MM.1S (cell line): ENCODE measurements at places on chromosomes 1 and 21.

GRCh38 chr1:85289848-85290335, 13.5 kb upstream of the BCL10 start:
- DNase-seq = no peak

- DNase-seq = no peak
These were observed 139.9 kb downstream of the PTGER3 start for GRCh38 chr1:70907563-70908310.

DNA sequence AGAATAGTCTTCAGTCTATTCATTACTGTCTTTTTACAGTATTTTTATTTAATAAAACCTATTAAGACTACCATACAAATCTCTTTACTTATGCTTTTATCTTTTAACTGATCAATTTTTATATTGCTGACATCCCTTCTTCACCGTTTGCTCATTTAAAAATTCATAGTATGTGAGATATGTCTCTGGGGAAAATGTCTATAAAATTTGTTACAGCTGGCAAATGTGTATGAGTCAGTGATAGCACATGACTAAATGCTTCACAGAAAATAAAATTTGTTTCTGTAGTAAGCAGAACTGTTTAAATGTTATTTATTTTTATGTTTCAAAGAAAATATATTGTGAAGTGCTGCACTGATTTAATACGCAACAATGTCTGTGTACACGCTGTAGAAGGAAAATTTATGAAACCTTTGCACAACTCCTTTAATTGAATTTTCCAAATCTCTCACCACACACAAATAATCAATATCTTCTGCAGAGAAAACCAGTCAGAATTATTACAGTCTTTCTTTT, 74.2 kb downstream of the ITGB3BP start:
- no peak for DNase-seq

- no peak for DNase-seq
These were observed 455.5 kb downstream of the MATN1 start for GRCh38 chr1:30267856-30268255.

- DNase-seq = no peak
These were observed 60.9 kb downstream of the AK5 start for GRCh38 chr1:77342745-77343144.

- DNase-seq = no peak
These were observed 844.9 kb downstream of the KCNT2 start for GRCh38 chr1:195763146-195763906.

DNA sequence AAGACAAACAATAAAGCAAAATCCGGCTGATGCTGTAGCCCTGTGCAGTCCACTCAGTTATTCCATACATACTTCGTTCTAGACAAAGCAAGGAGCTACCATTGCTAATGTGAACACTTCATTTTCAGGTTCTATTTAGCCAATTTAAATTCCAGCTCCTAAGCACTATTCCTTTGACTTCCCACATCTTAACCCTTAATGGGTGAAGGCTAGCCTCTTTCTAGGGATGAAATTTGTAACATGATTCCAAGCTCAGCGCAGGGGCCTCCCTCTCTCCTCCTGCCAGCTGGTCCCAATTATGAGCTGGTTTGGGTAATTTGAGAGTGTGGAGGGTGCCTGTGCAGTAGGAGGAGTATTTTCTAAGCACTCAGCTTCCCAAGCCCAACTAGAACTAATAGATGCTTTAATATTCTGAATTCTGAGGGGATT, 53.9 kb upstream of the PTGFRN start:
- DNase-seq = no peak

- no peak for DNase-seq
These were observed 9.3 kb downstream of the SRRM1 start for GRCh38 chr1:24652382-24652781.
